ENCODE measurements at places on chromosomes 2 and 18.

DNA sequence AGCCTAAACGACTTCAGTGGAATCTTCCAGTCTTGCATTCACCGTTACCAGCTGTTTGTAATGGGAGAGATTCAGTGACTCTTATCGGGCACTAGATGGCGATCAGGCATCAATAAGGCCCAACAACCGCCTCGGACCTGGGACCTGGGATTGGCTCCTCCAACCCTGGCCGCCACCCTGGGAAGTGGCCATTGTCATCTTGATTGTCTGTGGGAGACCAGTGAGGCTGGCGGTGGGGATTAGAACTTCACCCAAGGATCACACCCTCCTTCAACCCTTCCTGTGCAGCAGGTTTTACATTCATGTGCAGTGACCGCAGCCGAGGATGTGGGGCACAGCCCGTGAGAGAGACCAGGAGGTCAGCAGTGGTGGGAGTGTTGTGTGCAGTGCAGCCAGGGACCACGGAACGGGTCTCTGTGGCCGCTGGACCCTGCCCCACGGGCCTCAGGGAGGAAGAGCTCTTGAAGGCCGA is 85.3 kb downstream of the SPP2 start:
- peak; percentile 67 for DNase-seq

GRCh38 chr2:14634489-14635390 is 2.2 kb downstream of the LRATD1 start:
- DNase-seq, result peak; percentile 14

GRCh38 chr18:34795070-34795732 is 85.1 kb downstream of the DTNA start:
- peak; percentile 14 for DNase-seq

- DNase-seq, result no peak
Measured at GRCh38 chr2:211035548-211036185, 479.3 kb downstream of the CPS1 start.

DNA sequence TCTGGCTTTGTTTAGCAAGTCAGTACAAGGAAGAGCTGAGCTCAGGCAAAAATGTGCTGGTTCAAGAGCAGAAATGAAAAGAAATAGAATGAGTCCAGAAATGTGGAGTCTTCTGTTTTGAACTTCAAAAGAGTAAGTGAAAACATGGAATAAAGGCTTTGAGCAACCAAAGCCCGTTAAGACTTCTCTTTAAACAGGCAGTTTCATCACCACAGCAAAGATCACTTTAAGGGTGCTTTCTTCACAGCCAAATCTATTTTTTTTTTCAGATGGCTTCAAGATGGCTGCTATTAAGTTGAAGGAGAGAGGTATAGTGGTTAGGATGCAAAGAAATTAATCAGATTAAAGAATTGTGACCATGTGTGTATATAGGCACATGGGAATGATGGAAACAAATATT is 2.0 kb upstream of the CHRNA1 start:
- DNase-seq, result no peak

DNA sequence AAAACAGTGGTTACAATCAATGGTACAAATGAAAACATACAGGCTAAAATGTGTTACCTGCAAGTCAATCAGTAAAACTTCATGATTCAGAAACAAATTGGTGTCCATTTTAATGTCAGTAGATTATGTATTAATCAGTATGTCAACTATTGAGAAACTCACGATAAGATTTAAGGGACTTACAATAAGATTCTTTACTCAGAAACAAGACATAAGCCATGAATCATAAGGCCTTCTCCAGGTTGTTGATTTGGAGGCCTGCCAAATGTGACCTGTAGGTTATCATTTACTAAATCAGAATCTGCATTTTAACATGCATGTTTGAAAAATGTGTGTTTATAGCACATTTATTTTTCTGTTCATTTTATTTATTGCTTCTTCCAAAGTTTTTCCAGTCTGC is 623.1 kb downstream of the CCDC85A start:
- DNase-seq, result no peak

DNA sequence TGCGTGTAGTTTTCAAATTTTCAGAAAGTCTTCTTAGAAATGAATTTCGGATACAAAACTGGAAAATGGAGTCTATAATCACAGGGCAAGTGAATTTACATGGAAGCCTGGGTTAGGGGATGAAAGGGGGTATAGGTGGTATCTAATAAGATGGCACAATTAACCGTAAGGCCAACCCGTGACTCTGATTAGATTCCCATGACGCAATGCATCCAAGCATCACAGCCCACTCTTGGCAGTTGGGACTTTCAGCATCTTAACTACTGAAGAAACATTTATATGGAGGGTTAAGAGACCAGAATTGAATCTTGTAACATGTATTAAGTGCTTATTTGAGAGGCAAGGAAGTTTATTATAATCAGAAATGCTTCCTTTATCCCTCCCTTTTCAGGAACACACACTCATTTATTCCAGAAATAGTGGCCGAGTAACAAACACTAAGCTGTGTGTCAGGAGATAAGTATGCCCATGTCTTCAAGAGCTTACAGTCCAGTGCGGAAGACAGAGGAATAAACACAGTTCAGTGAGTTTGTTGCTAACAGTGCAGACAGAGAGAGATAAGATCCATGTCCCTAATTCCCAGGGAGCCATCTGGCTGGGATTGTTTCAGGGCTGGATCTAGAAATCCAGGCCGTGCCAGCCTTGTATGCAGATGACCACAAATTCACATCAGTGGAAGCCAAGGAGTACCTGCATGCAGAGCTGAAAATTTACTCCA is 151.2 kb downstream of the ANTXR1 start:
- DNase-seq, result no peak
